Left kidney (tissue), 8 donors: ENCODE measurements at places on chromosomes 3 and 15.

- no peak for DNase-seq
These were observed 80.2 kb downstream of the WNT5A start for GRCh38 chr3:55406696-55407425.

GRCh38 chr3:128710816-128711433, 15.1 kb upstream of the RAB7A start:
- DNase-seq = no peak

DNA sequence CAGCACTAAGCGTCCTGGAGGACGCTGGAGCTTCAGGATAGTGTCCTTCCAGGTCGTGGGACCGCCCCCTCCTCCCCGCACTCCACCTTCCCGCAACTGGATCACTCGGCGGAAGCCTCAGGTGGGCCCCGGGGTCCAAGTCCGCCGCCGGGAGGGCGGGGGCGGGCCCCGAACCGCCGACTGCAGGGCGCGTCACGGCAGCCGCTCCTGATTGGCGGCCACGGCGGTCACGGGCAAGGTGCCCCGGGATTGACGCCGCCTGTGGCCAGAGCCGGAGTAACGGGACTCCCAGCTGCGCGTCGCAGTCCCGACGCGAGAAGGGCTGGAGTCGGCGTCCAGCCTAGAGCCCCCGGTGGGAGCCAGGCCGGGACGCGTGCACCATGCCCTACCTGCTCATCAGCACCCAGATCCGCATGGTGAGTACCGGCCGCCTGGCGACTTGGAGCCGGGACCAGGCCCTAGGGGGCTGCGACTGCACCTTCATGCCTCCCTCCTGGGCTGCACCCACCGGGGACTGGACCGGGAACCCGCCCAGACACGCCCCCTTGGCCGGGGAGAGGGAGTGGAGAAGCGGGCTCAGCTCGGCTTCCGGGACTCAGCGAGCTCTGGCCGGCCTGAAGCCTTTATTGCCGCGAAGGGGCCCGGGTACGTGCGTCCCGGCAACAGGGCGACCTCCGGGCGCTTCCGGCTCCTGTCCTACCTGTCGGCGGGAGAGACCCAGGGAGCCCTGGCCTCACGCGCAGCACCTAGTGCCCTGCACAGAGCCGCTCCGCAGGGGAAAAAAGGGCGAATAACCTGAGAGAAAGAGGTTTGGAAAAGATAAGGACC, at the start of gene GCHFR:
Gene GCHFR, plus strand, starts transcription at position 268 of the 828 bp plus-strand sequence. Its CDS starts 113 bp downstream, at position 381.
- DNase-seq = peak; percentile 65

- DNase-seq = no peak
These were observed 35.4 kb downstream of the BCL2L10 start for GRCh38 chr15:52076889-52077781.

DNA sequence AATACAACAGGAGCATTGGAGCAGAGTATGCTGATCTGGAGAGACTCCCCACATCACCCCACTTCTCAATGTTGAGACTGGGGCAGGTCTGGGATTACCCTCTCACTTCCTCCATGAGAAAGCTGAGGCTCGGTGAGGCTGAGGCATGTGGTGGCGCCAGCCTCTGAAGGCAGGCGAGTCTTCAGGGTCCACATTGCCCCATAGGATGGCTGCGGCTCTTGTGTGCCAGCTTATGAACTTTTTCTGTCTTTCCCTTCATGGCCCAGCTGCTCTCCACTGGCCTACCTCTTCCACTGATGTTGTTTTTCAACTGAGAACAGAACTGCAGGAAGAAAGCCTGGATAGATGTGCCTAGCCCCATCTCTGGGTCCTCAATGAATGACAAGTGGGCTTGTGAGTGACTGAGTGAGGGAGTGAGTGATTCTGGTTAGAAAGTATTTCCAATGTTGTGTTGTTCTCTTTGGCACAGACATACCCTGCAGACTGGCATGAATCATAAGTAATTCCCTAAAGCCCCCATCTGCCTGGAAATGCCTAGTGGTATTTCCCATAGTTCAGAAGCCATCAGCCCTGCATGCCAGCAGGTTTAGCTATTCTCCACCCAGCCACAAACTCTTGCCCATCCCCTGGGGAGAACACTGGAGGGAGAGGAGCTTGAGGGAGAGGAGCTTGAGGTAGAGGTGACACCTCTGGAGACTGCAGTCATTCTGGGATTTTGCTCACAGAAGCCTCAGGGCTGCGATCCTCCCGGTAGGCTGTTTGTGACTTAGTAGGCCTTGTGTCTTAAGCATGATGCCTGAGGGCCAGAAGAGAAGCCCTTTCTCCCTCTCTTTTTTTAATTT, 56.9 kb downstream of the AMOTL2 start:
- DNase-seq = no peak

DNA sequence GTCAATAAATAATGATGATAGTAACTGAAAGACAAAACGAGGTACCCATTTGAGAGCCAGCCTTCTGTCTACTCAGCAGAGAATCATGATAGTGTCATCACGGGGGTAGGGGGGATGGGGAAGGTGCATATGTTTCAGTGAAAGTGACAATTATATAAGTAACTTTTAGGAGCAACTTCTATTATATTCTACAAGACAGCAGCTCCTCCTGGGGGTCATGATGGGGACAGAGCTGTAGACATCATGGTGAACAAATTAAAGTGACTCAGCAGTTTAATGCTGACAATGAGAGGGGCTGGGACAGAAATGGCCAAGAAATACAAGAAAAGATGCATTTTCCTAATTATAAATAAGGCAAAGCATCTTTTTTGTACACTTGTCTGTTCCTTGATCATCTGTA, 11.8 kb downstream of the CAPN3 start:
- no peak for DNase-seq

DNA sequence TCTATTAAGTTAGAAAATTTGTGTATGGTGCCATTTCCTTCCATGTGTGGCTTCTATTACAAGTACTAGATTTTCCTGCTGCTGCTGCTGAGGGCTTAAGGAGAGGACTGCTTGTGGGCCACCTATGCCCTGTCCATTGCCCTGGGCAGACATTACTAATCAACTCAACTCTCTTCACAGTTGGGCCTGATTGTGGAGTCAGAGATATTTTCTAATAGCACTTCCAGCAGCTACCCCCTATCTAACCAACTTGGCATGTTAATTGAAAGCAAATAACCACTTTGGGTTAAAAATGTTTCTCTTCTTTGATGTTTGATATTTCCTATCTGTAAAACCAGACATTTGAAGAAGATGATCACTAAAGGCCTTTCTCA, 242.0 kb downstream of the EDEM1 start:
- no peak for DNase-seq

- no peak for DNase-seq
These were observed 322.2 kb upstream of the SATB1 start for GRCh38 chr3:18747383-18747782.

GRCh38 chr15:37112971-37113670, 12.8 kb upstream of the MEIS2 start:
- no peak for DNase-seq
